ENCODE measurements at places on chromosomes 16 and 17.

DNA sequence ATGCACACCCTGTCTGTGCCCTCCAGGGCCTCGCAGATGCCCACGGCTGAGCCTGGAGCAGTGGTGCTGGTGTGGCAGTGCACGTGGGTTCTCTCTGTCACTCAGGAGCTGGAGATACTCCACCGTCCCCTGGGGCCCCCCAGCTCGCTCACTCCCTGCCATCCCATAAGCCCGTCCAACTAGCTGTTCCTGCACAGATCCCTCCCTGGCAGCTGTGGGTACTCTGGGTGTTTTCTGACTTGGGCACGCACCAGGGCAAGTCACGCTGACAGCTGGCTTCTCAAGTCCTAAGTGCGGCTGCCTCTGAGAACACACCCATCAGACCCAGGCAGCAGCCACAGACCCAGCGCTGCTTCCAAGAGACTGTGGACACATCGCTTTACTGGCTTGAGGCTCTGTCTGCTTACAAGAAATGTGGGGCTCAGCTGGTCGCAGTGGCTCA is 25.4 kb upstream of the ITGB4 start:
- DNase-seq = no peak

- no peak for DNase-seq
These were observed 34.9 kb downstream of the ARHGAP17 start for GRCh38 chr16:24980077-24980793.

DNA sequence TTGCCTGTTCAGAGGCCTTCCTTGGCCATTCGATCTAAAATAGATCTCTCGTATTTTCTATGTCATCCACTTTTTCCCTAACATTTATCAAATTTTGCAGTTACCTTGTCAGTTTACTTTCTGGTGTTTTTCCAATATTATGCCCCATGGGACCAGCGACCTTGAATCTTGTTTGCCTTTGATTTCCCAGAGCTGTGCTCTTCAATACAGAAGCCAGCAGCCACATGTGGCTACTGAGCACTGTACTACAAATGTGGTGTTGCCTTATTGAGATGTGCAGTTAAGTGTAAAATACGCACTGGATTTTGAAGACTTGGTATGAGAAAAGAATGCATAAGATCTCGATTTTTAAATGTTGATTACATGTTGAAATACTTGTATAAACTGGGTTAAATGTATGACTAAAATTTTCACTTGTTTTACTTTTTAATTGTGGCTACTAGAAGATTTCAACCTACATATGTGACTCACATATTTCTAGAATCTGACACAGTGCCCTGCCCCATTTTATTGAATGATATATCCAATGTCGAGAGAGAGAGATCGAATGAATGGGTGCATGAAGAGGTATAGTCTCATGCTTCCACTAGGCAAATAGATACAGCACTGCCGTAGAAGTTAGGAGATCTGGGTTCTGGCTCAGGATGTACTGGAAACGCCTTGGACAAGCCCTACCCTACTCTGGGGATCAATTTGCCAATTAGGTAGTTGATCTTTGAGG is 824 bp upstream of the PSME3 start:
- no peak for DNase-seq

DNA sequence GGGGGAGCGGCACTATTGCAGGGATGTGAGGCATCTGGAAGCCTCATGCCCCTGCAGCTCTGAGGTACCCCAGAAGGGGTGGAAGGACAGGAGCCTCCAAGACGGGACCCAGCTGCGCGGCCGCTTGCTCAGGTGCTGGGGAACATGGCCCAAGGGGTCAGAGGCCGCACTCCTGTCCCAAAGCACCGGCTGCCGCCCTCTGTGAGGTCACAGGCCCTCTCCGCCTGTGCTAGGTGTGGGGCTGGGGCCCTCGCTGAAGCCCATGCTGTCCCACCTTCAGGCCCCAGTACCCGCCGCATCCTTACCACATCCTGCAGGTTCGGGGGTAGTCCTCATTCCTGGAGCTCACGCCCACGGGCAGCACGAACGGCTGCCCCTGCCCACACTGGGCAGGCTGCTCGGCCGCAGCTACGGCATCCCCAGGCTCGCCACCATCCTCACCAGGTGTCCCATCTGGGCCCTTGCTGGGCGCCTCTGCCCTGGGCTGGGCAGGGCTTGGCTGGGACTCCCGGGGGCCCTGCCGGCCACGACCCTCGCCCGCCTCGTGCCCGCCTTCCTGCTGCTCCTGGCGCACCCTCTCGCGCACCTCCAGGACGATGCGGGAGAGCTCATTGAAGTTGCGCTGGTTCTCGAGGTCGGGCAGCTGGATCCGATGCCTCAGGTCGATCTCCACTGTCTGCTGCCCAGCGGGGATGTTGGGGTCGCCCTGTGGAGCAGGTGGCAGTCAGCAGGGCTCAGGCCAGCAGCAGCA is 16.6 kb upstream of the C16orf95 start:
- DNase-seq = no peak

GRCh38 chr17:29828676-29829284 is 101.2 kb downstream of the SSH2 start:
- no peak for DNase-seq

GRCh38 chr16:69904495-69905170 is 46.5 kb upstream of the CLEC18A start:
- no peak for DNase-seq

DNA sequence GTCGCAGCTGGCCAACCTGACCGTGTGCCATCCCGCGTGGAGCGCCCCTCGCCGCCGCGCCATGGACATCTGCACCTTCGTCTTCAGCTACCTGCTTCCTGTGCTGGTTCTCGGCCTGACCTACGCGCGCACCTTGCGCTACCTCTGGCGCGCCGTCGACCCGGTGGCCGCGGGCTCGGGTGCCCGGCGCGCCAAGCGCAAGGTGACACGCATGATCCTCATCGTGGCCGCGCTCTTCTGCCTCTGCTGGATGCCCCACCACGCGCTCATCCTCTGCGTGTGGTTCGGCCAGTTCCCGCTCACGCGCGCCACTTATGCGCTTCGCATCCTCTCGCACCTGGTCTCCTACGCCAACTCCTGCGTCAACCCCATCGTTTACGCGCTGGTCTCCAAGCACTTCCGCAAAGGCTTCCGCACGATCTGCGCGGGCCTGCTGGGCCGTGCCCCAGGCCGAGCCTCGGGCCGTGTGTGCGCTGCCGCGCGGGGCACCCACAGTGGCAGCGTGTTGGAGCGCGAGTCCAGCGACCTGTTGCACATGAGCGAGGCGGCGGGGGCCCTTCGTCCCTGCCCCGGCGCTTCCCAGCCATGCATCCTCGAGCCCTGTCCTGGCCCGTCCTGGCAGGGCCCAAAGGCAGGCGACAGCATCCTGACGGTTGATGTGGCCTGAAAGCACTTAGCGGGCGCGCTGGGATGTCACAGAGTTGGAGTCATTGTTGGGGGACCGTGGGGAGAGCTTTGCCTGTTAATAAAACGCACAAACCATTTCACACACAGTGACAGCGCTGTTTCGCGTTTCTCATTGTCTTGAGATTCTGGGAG is 2.0 kb upstream of the ZACN start:
- DNase-seq = no peak

- DNase-seq = no peak
These were observed 538.2 kb upstream of the CDH5 start for GRCh38 chr16:65828296-65828695.

- DNase-seq = peak; percentile 46
These were observed 41.7 kb downstream of the HEATR6 start for GRCh38 chr17:60036796-60037677.

DNA sequence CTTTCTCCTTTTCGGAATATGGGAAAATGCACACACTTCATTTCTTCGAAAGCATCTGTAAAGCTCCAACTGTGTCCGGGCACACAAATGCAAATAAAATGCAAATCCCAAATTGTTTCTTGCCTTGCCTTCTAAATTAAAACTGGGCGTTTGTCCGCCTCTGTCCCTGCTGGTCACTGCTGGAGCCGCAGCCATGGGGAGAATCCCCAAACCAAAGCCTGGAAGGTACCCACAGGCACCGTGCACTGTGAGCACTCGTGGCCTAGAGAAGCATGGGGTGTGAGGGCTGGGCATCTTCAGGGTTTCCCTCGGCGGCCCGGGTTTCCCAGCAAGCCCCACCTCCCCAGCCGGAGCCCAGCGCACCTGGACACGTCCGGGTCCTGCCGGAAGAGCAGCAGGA is 2.9 kb downstream of the SLC47A2 start:
- DNase-seq = peak; percentile 18

GRCh38 chr16:17723531-17724134 is 252.9 kb upstream of the XYLT1 start:
- no peak for DNase-seq

GRCh38 chr16:35753559-35754390 is 2294.4 kb downstream of the TP53TG3F start:
- DNase-seq = no peak

DNA sequence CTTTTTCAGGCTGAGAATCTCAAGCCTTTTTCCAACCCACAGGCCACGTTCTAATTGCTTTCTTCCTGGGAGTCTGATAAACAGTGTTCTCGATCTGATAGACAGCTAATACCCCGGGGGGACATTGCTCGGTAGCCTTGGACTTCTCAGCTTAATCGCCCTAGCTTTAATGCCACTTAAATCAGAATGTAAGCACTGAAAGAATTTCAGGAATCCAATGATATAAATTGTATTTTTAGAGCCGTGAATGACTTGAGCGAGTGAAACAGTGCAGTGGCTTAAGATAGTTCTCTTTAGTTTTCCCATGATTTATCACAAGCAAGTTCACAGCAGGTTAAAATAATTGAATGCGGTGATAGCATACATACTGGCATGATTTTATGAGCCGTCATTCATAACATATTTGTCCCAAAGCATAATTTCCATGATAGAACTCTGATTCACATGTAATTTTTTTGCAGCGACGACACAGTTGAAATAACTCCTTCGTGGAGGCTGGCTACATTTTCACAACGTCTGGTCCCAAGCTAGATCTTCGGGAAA is 116.1 kb upstream of the MYOCD start:
- no peak for DNase-seq

DNA sequence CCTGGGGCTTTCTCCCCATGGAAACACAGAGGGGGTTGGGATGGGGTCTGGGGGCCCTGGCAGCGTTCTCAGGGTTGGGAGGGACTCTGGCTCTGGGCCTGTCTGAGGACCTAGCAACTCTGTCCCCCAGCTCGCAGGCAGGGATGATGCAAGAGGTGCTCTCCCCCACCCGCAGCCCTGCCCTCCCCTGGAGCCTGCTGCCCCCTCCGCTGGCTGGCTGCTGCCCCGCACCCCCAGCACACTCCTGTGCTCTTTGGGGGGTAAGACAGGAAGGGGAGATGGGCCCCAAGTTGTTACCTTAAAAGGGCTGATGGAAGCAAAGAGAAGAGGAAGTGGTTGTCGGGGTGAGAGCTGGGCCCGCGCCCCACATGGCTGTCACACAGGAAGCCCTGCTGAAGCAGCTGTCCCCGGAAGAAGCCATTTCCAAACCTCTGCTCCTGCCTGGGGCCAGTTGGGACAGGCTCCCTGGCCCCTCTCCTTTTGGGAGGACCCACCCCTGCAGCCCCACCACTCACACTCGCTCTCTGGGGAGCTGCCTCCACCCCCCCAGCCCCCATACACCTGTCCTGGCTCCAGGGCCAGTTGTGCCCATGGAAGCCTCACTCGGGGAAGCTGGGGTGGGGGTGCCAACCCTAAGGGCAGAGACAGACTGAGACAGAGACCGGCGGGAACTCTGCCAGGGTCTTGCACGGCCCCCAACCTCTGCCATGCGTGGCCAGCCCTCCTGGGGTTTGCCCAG is 2.5 kb downstream of the CORO1A start:
- DNase-seq = no peak

- no peak for DNase-seq
These were observed at the start of gene GFAP for GRCh38 chr17:44915321-44915726. Gene GFAP (minus strand): TSS chr17:44915500. CDS start chr17:44915486, 14 bp downstream.

DNA sequence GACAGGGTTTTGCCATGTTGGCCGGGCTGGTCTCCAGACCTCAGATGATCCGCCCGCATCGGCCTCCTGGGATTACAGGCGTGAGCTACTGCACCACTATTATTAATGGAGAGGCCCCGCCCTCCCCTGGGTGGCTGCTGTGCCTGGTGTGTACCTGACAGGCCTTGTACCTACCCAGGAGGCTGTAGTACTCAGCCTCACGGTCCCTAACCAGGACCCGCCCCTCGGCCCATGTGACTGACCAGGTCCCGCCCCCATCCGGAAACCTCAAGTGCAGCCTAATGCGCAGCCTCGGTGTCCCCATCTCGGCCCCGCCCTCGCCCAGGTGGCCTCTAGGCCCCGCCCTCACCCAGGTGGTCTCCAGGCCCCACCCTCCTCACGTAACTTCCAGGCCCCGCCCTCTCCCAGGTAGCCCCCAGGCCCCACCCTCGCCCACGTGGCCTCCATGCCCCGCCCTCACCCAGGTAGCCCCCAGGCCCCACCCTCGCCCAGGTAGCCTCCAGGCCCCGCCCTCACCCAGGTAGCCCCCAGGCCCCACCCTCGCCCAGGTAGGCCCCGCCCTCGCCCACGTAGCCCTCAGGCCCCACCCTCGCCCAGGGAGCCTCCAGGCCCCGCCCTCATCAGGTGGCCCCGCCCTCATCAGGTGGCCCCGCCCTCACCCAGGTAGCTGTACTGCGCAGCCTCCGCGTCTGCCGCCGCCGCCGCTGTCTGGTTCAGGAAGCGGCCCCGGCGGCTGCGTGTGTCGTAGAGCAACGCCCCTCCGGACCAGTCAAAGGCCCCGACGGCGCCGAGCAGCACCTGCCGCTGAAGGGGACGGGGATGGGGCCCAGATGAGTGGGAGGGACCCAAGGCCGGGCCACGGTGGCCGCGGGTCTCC is 31.0 kb downstream of the HASPIN start:
- DNase-seq = no peak

- DNase-seq = no peak
These were observed 13.4 kb downstream of the WFDC1 start for GRCh38 chr16:84308120-84308519.

DNA sequence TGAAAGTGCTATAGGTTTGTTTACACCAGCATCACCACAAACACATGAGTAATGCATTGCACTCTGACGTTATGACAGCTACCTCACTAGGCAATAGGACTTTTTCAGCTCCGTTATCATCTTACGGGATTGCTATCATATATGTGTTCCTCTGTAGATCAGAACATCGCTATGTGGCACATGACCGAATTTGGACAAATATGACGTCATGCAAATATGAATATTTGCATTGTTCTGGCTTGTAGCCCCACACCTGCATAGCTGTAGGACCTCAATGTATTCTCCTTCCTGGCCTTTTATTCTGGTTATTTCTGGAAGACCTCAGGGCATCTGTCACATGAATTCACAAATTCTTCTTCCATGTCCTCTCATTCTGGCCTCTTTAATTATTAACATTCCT is 393.2 kb downstream of the CDH13 start:
- no peak for DNase-seq

DNA sequence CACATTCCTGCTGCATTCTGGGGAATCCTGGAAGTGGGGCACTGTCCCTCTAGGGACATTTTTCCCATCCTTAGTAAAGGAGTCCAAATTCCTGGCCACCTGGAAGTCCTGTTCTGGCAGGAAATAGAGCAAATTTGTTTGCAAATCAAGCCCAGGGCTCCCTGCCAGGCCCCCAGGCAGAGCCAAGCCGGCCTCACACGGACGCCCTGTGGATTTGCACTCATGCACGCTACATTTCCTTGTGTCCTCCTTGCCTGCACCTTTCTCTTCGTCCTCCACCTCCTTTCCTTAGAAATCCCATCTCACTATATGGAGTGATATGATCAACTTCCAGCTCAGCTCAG is 7.0 kb upstream of the CALB2 start:
- DNase-seq = no peak
